ENCODE measurements at places on chromosomes 5 and 9. TPM values are rescaled to one million over a fixed set of nuclear protein-coding genes. Genes with fewer than 3 reads are reported as not detected.

DNA sequence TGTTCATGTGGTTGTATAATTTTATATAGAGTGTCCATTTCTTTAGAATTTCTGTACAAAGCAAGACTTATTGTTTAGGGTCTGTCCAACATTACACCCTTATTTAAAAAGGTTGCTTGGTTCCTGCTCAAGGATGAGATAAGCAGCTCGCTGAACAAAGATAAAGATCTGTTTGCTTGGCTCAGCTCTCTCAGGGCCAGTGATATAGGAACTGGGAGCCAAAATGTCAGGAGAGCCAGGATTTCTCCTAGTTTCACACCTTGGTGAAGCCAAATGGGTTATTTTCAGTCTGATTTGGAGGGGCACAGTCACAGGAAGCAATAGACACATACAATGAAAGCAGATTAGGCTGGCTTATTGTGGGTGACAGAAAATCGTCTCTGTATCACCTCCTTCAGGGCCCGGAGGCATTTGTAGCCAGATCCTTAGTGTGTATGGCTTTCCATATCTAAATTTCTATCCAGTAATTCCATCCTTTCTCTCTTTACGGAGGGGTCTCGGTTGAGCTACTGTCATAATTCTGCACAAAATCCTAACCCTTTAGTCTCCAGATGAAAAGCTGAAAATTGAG, 396.4 kb downstream of the TMEM232 start:
- H3K4me3 ChIP-seq = no peak overlapping the region
- H3K27ac ChIP-seq = no peak overlapping the region
- no peak for DNase-seq
- no peaks in the 10 kb centered on the region for H3K36me3 ChIP-seq

- no peaks in the 10 kb centered on the region for H3K27me3 ChIP-seq
- H3K27ac ChIP-seq = no peak overlapping the region
- no peak overlapping the region for H3K4me3 ChIP-seq
- H3K4me1 ChIP-seq = peaks cover 25% of the 10 kb centered on the region
- DNase-seq = no peak
Measured at GRCh38 chr5:134468921-134469400, 56.5 kb upstream of the JADE2 start.

DNA sequence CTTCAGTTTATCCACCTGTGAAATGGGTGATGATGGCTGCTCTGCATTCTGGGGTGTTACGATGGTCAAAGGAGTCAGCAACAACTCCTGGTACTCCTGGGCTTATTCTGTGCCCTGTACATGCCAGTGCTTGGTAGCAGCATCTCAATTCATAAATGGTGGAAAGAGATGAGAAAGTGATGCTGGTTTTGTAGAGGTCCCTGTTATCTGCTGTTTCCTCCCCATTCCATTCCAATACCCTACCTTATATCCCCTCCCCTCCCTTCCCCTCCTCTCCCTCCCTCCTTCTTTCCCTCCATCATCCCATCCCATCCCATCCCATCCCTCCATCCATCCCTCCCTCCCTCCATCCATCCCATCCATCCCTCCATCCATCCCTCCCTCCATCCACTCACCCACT, 19.1 kb downstream of the BOD1 start:
- no peaks in the 10 kb centered on the region for H3K4me1 ChIP-seq
- H3K4me3 ChIP-seq = no peak overlapping the region
- no peaks in the 10 kb centered on the region for H3K27me3 ChIP-seq
- H3K36me3 ChIP-seq = no peaks in the 10 kb centered on the region
- no peak overlapping the region for H3K27ac ChIP-seq

DNA sequence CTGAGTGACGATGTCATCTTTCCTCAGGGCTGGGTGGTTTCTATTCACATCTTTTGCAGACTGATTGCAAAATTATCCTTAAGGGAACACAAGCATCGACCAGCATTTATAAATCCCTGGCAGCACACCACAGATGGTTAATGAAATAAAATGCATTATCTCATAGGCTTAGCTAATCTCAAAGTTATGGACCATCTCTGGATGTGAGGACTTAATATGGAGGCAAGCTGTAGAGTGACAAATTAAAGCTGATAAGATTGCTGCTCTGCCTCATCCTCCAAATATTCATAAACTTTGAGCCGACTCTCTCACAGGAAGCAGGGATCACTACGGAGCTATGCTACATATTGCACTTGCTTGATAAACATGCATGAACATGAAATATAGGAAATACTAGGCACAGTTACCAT, 663.2 kb upstream of the RGMB start:
- no peak overlapping the region for H3K4me3 ChIP-seq
- H3K36me3 ChIP-seq = no peaks in the 10 kb centered on the region
- no peak overlapping the region for H3K27ac ChIP-seq
- no peaks in the 10 kb centered on the region for H3K27me3 ChIP-seq
- H3K4me1 ChIP-seq = no peaks in the 10 kb centered on the region

DNA sequence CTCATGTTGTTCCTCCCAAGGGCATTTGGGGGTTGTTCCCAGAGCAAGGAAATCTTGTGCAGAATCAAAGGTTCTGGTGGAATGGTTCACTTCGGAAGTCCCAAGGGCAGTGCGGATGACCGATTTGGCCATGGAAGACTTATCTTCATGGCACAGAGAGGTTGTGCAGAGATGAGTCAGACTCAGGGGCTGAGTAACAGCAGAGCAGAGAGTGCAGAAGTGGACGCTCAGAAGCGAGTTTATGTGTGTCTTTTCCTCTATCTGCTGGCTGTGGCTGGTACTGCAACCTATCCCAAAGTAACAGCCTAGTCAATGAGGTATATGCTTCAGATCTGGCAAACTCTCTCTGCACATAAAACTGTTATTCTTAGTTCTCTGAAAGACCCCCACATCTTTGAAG, 118.1 kb downstream of the DPYSL3 start:
- no peak overlapping the region for H3K4me3 ChIP-seq
- H3K27me3 ChIP-seq = peaks cover 12% of the 10 kb centered on the region
- no peaks in the 10 kb centered on the region for H3K36me3 ChIP-seq
- H3K4me1 ChIP-seq = no peaks in the 10 kb centered on the region

DNA sequence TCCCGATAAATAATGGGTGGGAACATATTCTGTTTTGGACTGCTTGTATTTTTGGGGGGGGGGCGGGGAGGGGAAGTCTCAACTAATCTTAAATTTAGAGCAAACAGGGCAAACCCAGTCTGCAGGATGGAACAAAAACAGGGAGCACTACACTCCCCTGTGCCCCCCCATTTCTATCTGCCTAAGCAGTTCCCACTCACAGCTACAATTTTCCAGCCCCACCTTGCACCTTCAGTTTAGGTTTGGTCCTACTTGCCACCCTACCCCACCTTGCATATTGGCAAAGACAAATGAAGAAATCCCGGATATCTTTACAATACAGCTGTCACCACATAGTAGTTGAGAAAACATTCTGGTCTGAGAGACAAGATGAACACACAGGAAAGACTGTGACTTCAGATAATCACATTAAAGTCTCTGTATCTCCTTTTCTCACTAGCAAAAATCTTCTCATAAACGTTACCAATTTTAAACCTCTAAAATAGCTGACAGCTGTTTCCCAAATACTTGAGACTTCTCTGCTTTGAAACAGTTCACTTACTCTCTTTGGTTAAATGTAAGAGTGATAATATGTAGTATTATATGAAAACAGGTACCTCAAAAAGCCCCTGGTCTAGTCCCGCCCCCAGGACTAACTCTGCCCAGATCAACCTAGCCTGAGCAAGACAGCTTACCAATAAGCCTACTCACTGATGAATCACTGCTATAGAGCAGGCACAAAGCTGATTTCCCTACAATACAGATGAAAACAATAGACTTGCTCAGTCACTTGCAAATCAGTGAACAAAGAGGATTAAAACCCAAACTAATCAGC, 5.2 kb upstream of the RAPGEF6 start:
- no peaks in the 10 kb centered on the region for H3K27me3 ChIP-seq
- H3K4me3 ChIP-seq = no peak overlapping the region
- no peak overlapping the region for H3K27ac ChIP-seq
- no peaks in the 10 kb centered on the region for H3K36me3 ChIP-seq
- H3K4me1 ChIP-seq = peaks cover 15% of the 10 kb centered on the region

DNA sequence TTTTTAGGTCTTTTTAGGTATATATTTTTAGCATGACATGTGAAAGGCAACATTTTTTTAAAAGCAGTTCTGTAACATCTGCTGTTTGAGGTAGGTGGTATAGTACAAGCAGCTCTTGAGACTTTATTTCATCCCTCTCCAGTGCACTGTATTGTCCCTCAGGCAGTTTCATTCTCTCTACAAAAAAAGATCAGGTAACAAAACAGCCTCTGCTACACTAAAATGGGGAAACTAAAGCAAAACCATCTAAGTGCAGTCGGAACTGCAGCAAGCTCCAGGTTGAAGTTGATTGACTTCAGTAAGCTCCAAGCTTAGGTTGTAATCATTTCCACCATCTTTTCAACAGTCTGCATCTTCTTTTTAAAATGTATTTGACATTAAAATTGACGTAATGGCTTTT, 195.6 kb downstream of the DEPDC1B start:
- H3K4me3 ChIP-seq = no peak overlapping the region
- no peak for DNase-seq
- H3K27me3 ChIP-seq = no peaks in the 10 kb centered on the region
- no peak overlapping the region for H3K27ac ChIP-seq
- H3K4me1 ChIP-seq = 0 out of 2 replicates have a peak, but pooled peaks cover 9% of the 10 kb centered on the region

- no peaks in the 10 kb centered on the region for H3K4me1 ChIP-seq
- no peaks in the 10 kb centered on the region for H3K36me3 ChIP-seq
- no peak overlapping the region for H3K27ac ChIP-seq
- DNase-seq = no peak
- no peaks in the 10 kb centered on the region for H3K27me3 ChIP-seq
Measured at GRCh38 chr5:20649966-20650365, 662.0 kb upstream of the CDH18 start.

- no peak for DNase-seq
- H3K4me3 ChIP-seq = no peak overlapping the region
- no peaks in the 10 kb centered on the region for H3K4me1 ChIP-seq
Measured at GRCh38 chr5:24141046-24141445, 503.7 kb downstream of the CDH10 start.

GRCh38 chr5:148897842-148898241, 71.4 kb downstream of the ADRB2 start:
- no peaks in the 10 kb centered on the region for H3K4me1 ChIP-seq
- no peak for DNase-seq
- no peaks in the 10 kb centered on the region for H3K36me3 ChIP-seq

- peaks cover 4% of the 10 kb centered on the region for H3K4me1 ChIP-seq
- no peaks in the 10 kb centered on the region for H3K36me3 ChIP-seq
- H3K27ac ChIP-seq = no peak overlapping the region
- H3K4me3 ChIP-seq = peak overlapping the region; percentile 93
- no peak for DNase-seq
Measured at GRCh38 chr9:97502222-97502983, 937 bp downstream of the TMOD1 start.

GRCh38 chr5:38538161-38538560, 18.3 kb downstream of the LIFR start:
- H3K4me1 ChIP-seq = no peaks in the 10 kb centered on the region

GRCh38 chr9:20981486-20981885, 50.0 kb downstream of the HACD4 start:
- no peak for DNase-seq
- H3K27me3 ChIP-seq = no peaks in the 10 kb centered on the region
- no peaks in the 10 kb centered on the region for H3K4me1 ChIP-seq

DNA sequence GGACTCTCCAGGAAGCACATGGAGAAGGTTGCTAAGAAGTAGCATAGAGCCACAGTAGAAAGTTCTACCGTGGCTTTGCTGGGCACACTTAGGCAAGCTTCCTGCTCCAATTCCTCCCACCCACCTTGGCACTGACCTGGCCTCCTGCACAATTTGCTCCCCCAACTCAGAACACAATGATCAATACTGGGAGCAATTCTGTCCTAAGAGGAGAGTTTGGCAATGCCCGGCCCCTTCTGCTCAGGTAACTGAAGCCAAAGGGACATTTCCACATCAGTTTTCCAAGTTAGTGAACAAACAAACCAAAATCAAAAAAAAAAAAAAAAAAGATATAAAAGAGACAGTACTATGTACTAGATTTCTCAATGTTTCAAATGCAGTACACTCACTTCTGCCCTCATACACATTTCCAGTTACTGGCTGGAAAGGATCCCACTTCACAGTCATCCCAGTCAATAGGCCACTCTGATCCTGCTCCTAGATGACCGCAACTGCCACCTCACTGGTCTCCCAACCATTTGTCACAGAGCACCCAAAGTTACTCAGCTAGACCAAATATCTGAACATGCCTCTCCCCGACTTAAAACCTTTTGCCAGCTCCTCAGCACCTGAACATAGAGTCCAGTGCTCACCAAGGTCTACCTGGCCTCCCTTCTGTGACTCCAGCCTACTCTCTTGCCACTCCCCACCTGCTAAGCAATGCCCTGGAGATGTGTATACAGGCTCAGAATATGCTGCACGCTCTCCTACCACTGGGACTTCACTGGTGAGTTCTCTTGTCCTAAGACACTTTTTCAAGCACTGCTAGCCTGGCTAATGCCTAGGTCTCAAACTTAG, 21.3 kb downstream of the ABCA1 start:
- peaks cover 9% of the 10 kb centered on the region for H3K4me1 ChIP-seq
- no peaks in the 10 kb centered on the region for H3K27me3 ChIP-seq
- 0 out of 2 replicates have a peak, but pooled peaks cover 10% of the 10 kb centered on the region for H3K36me3 ChIP-seq
- H3K27ac ChIP-seq = no peak overlapping the region
- no peak overlapping the region for H3K4me3 ChIP-seq

DNA sequence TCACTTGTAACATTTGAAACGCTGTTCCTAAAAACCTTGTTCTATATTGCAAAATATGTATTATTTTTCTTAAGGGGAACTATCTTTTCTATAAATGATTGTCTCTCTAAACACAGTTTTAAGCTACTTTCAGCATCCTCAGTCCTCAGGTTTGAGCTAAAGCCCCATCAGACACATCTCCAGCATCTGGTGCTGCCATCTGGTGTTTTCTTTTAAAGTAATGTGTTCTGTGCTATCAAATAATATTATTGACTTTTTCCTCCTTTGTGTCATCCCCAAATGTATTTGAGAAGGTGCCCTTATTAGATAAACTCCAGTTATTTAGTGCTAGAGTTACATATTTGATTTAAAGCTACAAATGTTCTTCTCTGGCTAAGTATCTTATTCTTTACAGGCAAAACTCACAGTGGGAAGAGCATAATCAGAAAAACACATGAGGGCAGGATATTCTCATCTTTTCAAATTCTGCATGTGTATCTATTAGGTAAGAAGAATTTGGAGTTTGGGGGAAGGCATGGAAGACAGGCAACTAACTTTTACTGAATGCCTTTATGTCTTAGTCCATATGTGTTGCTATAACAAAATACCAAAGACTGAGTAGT, 27.5 kb downstream of the ZNF474 start:
- no peak for DNase-seq
- no peak overlapping the region for H3K27ac ChIP-seq
- H3K36me3 ChIP-seq = no peaks in the 10 kb centered on the region
- H3K4me3 ChIP-seq = no peak overlapping the region

DNA sequence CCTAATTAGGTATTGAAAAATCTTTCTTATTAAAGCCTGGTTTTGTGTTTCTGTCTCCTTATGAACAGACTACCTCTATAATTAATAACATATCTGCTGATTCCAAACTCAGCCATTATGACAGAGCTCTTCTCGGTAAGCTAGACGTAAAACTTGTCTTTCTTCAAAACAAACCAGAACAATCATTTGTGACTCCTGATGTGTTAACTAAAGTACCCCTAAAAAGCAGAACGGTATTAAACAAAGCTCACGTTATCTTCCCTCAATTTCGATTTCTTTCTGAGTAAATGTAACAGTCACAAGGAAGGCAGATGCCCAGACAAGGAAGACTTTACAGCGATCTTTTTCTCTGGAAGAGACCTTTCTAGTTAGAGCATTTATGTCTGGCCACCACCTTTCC, 1.8 kb downstream of the SEMA5A start:
- DNase-seq = no peak
- H3K36me3 ChIP-seq = no peaks in the 10 kb centered on the region
- H3K4me3 ChIP-seq = peak overlapping the region; percentile 80
- no peaks in the 10 kb centered on the region for H3K27me3 ChIP-seq

The LECT2 gene
- not detected for total RNA-seq

The OR1Q1 gene
- total RNA-seq = not detected

The EIF4E1B gene
- total RNA-seq = not detected

The OBP2B gene
- total RNA-seq = not detected

The HSPA9 gene
- 252 TPM for total RNA-seq
